ENCODE measurements at places on chromosomes 2 and 18. TPM values are rescaled to one million over a fixed set of nuclear protein-coding genes. Genes with fewer than 3 reads are reported as not detected.

RIT2 gene
- total RNA-seq, result not detected

CAPN10 gene
- 19.8 TPM for total RNA-seq

RAMP1 gene
- 23.4 TPM for total RNA-seq

MOCOS gene
- 6.4 TPM for total RNA-seq

CYTIP gene
- total RNA-seq, result not detected

HSBP1L1 gene
- total RNA-seq, result 11.8 TPM

TRABD2A gene
- total RNA-seq, result 6.8 TPM

GALNT14 gene
- 1.0 TPM for total RNA-seq

NAT8 gene
- total RNA-seq, result not detected

SPTBN1 gene
- 90.6 TPM for total RNA-seq

ZNF512 gene
- 17.1 TPM for total RNA-seq
